ENCODE measurements at places on chromosomes 1 and 21.

GRCh38 chr1:96559707-96560596 is 161.6 kb upstream of the PTBP2 start:
- DNase-seq: peak; percentile 48

- no peak for DNase-seq
These were observed 69.3 kb downstream of the RERE start for GRCh38 chr1:8747879-8748825.

GRCh38 chr1:170670802-170671628 is 7.1 kb downstream of the PRRX1 start:
- DNase-seq: no peak

DNA sequence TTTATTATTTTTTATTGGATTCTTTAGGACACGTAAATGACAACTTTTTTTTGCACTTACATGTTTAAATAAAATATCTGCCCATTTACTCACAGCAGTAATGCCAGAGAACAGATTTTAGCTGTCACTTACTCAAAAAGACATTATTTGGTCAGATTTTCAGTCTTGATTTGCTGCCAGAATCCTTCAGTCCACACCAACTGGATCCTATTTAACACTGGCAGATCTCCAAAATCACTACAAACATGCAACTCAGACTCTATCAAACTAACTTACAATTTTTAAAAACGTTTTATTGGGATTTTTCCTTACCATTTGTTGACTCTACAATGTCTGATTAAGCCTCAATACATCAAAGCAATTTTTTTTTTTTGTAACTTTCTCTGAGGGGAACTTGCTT is 11.1 kb downstream of the ATP6V1G3 start:
- DNase-seq: no peak

DNA sequence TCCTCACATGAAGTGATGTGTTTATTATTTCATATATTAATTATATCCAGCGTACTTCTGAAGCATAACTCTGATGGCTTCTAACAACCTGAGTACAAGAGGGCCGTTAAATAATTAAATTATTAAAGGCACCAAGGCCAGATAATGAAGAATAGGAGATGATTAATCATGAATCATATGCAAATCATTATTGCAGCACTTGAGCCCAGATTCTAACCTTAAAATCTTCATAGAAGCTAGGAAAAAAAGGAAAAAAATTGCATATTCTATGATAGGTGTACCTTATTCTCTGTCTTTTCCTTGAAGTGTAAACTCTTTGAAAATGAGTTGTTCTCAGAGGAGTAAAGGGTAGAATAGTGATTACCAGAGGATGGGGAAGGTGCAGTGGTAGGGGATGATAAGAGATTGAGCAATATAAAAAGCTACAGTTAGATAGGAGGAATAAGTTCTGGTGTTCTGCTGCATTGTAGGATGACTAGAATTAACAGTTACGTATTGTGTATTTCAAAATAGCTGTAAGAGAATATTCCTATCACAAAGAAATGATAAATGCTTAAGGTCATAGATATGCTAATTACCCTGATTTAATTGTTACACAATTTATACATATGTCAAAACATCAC is 51.1 kb downstream of the SWT1 start:
- no peak for DNase-seq

- DNase-seq: no peak
These were observed 37.6 kb downstream of the ELF3 start for GRCh38 chr1:202047977-202048376.

DNA sequence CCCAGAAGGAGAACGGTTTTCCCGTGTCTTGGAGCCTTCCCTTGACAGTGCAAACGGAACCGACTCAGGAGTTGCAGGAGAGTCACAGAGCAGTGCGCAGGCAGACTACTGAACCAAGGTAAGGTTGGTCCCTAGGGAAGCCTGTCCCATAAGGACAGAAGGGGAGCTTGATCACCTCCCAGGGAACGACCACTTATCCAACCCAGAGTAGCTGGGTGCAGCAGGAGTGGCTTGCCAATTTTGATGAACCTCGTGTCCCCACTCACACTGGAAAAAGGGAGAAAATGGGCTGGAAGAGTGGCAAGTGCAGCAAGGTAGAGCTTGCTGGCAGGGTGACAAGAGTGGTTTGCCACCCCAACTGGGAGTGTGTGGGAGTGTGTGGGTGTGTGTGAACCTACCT is 95.1 kb downstream of the LIPI start:
- DNase-seq: no peak

DNA sequence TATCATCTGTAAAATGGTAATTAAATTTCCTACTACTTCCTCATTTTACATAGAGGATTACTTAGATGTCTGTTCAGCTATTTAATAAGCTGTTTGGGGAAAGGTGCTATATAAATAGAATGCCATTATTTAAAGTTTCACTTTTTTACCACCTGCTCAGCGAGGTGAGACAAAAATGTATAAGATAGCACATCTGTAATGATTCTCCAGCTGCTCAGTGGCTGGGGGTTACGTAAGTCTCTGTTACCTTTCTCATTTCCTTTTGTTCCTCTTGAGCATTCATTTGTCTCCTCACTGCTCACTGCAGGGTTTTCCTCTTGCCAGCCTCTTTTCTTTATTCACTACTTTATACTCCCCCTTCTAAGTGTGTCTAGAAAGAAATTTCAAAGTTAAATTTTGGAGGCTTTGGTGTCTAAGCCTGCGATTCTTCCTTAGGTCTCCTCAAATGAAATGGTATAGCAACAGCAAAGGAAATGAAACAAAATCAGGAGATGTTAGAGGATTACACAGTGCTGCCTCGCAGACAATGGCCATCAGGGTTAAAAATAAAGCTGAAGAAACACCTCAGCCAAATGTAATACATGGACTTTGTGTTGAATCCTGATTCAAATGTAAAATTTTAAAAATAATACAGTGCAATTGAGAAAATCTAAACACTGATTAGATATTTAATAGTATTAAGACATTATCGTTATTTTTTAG is 6.8 kb downstream of the RGS8 start:
- DNase-seq: no peak

DNA sequence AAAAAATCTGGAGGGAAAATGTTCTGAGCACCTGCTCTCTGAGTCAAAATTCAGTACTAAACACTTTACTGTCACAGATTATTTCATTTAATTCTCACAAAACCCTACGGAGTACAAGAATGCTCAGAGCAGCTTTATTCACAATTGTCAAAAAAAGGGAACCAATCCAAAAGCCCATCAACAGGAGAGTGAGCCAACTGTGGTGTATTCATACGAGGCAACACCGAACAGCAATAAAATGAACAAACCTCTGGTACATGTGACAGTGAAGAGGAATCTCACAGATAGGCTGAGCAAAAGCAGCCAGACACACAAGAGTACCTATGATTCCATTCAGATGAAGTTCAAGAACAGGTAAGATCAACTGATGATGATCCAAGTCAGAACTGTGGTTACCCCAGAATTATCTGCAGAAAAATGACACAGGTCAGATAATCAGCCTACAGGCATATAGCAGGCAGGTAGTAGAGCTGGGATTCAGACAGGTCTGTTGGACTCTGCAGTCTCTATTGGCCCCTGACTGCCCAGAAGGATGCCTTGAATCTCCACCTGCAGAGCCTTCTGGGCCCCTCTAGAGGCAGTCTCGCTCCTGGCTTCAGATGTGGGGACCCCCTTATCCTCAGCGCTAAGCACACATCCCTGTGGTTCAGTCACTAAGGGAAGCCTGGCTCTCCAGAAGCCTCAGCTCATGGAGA is 19.2 kb downstream of the SLC9A1 start:
- no peak for DNase-seq

DNA sequence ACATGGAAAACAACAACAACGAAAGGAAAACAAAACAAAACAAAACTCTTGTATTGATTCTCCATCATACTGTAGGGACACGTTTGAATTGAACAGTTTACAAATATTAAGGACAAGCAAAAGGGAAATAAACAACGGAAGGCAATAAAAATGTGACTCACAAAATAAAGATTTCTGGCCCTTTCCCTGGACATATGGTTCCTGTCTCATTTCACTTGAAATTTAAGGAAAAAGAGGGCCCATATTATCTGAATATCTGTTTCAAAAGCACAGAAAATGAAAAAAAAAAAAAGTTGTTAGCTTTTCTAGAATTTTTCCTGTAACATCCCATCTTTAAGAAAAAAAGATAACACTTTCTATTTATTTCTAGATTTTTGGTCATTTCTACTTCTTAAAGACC is 3.6 kb upstream of the PKN2 start:
- no peak for DNase-seq

DNA sequence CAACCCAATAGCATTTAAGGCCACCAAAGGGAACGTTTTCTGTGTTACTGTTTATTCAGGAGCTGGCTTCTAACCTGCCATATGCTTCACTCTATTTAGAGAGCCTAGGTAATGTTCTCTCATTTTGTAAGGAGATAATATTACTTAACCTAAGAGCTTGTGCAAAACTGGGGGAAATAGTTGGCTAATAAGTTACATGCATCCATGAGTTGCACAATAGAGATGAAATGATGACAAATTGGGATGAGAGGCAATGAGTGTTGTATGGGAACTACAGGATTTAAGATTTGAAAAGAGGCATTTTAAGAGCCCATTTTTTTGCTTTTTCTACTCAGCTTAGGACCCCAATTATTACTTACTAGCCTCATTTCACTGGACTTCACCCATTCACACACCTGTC is 151.0 kb downstream of the ST6GALNAC3 start:
- DNase-seq: no peak

DNA sequence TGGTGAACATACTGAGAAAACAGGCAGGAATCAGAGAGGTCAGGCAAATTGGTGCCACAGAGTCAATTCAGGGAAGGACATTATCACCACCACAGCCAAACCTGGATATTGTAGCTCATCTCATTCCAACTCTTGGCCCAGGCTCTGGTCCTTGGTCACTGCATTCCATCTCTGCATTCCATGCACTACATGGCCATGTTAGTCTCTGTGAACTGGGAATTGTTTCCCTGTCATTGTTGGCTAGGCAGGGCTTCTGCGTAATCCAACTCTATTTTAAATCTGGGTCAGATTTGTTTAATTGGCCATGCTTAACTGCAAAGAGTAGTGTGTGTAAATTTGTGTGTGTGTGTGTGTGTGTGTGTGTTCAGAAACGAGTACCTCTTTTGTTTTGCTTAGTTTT is 837.6 kb upstream of the ADAMTS5 start:
- DNase-seq: no peak

GRCh38 chr1:184044603-184045376 is 6.7 kb upstream of the TSEN15 start:
- DNase-seq: no peak

DNA sequence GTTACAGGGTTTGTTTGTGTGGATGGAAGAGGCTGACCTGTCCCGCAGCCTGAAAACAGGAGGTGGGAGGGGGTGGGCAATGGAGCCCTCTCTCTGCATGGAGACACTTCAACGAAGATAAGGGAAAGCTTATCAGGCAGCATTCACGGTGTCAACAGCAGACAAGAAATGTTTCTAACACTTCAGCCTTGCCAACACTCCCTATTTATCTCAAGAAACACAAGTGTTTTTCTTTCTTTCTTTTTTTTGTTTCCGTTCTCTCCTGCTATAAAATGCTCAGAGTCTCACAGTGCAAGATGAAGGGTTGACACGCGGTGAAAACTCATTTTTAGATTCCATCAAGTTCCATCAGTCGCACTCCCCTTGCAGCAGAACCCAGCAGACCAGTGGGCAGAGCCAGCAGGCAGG is 594.4 kb downstream of the MATN1 start:
- DNase-seq: no peak

DNA sequence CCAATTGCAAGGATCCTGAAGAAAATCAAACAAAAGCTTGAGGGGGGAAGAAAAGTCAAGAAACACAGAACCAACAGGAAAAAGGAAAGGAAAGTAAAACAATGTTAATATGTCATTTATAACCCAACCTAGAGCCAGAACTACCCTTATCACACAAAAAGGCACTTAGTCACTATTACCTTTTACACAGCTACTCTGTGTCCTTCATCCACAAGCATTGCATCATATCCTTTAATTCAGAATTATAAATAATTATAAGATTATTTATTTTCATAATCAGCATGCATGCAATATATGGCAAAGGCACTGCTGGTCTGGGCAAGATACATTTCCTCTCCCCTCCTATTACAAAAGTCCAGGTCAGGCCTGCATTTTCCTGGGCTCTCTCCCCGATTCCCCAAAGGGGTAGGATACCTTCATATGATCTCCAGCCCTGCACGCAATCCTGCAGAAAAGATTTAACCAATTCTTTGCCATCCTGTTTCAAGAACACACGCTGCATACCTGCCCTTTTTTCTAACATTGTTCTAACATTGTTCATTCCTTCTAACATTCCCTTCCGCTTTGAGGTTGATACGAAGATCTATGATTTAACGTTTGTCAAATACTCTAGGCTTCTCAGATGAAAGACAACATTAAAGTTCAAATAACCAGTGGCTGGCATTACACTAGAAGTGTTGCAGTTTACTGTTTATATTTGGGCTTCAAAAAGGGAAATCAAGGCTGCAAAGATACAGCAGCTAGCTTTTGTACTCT is 4.3 kb downstream of the PTPN14 start:
- no peak for DNase-seq

- DNase-seq: no peak
These were observed 65.5 kb upstream of the COA6 start for GRCh38 chr1:234307726-234308125.

DNA sequence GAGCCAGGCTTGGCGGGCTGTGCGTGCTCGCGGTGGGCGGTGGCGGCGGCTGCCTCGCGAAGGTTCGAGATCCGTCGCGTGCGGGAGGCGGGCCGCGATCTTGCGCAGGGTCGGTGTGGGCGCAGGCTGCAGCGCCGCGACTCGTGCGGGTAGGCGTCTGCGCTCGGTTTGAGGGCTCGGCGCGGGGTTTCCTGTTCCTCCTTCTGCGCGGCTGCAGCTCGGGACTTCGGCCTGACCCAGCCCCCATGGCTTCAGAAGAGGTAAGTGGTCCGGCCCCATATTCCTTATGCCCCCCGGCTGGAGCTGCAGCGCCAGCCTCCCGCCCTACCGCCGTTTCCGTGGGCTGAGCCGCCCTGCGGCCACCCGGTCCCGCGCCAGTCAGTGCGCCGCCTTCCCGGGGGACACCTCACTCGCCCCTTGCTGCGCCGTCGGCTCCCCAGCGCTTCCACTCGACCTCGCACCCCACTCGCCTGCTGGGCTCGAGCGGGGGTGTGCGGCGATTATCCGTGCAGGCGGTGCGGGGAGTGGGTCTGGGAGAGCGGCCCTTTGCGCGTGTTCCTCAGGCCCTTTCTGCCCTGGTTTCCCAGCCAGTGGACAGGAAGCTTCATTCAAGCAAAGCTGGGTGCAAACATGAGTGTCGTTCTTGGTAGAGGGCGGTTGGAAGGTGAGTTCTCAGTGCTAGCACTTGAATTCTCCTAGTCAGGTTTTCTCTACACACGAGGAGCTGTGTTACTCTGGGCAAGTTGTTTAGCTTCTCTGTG is at the start of gene CACYBP:
Gene CACYBP (plus strand): TSS at position 12 of the 761 bp plus-strand sequence. CDS start 234 bp downstream, at position 246.
- no peak for DNase-seq

- DNase-seq: no peak
These were observed 626.7 kb upstream of the ADGRL2 start for GRCh38 chr1:81174052-81174451.
